A172 (cell line): ENCODE measurements at places on chromosomes 2 and 18. TPM values are rescaled to one million over a fixed set of nuclear protein-coding genes. Genes with fewer than 3 reads are reported as not detected.

Gene RAPH1
- total RNA-seq, result 11.2 and 15.5 TPM in 2 replicates

Gene MROH2A
- total RNA-seq, result 0.48 TPM in 1 of 2 replicates, not detected in the other

- DNase-seq, result no peak
These were observed 60.6 kb upstream of the SLC16A14 start for GRCh38 chr2:230129343-230129742.

DNA sequence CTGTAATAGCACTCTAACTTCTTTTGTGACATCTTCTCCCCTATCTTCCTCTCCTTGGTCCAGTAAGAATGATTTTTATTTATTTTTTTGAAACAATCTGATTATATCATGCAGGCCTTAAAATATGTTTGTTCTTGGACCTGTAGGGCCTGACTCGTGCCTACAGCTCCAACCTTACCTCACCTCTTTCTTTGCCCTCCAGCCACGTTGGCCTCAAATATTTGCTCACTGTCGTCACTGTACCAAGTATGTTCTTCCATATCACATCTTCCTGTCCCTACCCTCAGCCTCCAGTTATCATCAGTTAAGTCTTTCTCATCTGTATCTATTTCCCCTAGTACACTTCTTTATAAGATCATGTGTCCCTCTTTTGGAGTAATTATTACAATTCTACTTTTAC, 125.5 kb downstream of the CDH7 start:
- no peak for DNase-seq

GRCh38 chr2:6955511-6956136, 38.4 kb downstream of the RNF144A start:
- peak; percentile 15 for DNase-seq
